ENCODE measurements at places on chromosomes 3 and 15.

- DNase-seq: no peak
These were observed 34.7 kb downstream of the FOXL2 start for GRCh38 chr3:138912237-138912636.

DNA sequence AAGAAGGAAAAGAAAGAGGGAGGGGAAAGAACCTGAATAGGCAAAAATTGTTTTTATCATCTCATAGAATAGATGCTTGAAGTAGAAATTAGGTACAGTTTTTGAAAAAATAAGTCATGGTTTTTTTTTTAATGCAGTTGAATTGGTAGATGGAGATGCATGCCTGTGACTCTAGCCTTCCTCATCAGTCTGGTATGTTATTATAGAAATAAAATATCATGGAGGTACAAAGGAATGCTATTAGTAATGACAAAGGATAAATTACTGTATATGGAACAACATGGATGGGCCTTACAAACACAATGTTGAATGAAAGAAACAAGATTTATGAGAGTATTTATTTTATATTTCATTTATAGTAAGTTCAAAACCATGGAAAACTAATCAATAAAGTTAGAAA is 162.4 kb upstream of the GALNT15 start:
- no peak for DNase-seq

DNA sequence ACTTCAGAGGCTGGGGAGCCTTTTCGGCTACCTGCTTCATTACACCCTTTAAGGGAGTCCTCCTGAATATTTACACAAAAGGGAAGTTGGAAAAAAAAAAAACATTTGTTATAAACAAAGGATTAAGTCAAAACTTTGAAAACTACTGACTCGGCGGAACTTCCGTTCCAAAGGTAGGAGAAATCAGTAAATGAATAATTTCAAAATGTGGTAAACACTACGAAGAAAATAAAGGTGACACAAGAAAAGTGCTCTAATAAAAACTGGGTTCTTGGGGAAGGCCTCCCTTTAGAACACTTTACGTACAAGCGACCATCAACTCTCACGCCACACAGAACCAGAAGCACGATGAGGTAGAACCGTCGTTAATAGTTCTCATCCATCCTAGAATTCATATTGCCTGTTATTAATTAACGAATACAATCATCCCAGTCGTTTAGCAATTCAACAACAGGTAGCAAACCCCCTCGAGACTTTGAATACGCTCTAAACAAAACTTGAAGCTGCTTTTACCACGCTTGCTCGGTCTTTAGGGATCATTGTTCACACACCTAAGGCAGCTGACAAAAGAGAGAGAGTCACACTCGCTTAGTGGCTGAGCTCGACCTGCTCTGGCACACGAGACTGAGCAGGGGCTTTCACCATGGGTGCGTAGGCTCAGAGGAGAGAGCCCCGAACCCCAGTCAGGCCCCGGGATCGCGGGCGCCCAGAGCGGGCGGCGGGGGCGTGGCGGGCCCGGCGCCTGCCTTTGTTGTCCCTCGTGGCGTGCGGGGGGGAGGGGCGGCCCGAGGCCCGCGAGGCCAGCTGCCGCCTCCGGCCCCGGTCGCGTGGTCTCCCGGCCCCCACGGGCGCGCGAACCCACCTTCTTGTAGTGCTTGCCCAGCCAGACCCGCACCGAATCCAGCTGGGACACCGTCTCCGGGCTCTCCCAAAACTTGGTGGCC is 680 bp downstream of the SMARCC1 start:
- peak; percentile 76 for DNase-seq

- DNase-seq: peak; percentile 19
These were observed 67.6 kb downstream of the SLC6A11 start for GRCh38 chr3:10883478-10884234.

GRCh38 chr3:33218446-33219174 is at the start of gene SUSD5:
Gene SUSD5, minus strand, starts transcription at chr3:33218810. Its CDS starts 13 bp downstream, at chr3:33218797.
- DNase-seq: peak; percentile 4

GRCh38 chr15:60087561-60087960 is 83.5 kb downstream of the FOXB1 start:
- no peak for DNase-seq

DNA sequence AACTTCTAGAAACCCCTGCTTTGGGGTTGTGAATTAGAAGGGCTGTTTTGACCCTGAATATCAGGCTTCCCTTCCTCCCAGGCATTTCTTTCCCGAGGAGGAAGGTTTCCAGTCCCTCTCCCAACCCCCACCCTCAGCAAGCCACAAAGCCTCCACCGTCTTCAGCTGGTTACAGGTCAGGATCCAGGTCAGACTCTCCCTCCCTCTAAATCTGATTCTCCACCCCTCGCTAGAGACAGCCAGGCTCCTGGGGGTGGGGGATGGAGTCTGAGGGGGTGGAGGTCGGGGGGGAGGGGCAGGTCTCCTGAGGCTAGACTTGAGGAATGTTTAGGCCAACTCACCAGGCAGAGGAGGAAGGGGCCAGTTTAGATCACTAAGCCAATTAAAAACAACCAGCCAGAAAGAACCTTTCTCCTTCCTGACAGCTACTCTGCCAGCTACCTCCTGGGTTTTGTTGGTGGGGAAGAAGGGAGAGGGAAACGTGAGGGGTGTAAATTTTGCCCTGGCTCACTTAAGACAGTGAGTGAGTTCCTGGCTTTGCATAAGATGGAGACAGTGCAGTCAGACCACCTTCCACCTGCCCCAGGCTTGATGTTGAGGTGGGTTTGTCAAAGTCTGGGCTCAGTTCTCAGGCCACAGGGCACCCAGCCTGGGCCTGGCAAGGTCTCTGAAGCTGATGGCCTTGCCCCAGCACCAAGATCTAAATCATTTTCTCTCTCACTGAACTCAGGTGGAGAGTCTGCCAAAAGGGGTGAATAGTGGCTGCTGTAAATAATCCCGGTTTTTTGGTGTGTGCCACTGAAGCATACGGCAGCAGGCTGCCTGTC is 19.5 kb downstream of the BMF start:
- no peak for DNase-seq
